Fibroblast of skin of left quadriceps (primary cell): ENCODE measurements at places on chromosomes 2 and 18.

DNA sequence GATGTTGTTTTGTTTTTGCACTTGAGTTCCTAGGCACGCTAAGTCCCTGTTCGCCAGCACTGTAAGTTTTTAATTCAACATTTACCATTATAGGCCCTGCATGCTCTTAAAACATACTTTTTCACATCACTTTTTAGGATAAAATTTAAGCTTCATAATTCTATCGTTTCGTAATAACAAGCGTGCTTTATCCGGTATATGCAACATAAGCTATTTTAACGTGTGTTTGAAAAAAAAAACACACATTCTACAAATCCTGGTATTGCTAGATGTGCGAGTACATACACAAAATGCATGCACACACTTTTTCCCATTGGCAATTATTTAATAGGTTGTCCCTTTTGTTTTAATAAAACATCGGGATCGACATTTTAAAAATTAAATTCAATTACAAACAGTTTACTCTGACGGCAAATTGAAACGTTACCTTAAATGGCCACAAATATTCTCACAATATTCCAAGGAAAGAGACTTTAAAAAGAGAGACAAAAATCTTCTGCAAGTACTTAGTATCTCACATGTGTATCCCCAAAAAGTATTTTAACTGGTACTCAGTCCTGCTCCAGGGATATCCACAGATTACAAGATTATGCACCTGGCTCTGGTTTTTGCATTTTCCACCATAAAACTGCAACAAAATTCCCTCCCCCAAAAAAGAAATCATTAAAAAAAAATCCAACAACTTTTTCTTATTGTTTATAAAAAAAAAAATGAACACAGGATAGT lies 1.0 kb upstream of the TCF4 start:
- DNase-seq = peak; percentile 15

GRCh38 chr2:165637396-165637795 lies 156.7 kb downstream of the GALNT3 start:
- DNase-seq = peak; percentile 37

GRCh38 chr2:134611316-134611715 lies 107.5 kb downstream of the TMEM163 start:
- DNase-seq = no peak

DNA sequence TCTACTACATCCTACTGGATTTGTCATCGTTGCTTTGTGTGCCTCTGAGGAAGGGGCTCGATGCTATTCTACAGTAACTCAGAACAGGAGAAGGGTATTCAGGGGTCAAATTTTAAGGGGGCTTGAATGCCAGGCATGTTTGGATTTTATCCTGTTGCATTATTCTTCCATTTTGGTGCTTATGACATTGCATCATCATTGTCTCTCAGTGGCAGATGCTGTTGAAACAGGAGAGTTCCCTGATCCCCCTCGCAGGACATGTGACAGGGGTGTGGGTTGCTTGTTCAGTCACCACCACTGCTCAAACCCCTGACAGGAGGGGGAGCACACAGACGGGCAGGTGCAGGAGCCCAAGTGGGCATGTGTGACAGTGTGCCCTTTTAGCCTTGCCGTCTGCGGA lies 156.7 kb downstream of the SLC4A3 start:
- DNase-seq = no peak

GRCh38 chr2:201176081-201176481 lies 6.9 kb upstream of the CASP10 start:
- DNase-seq = no peak
